Fibroblast of lung (primary cell): ENCODE measurements at places on chromosomes 12 and 14.

DNA sequence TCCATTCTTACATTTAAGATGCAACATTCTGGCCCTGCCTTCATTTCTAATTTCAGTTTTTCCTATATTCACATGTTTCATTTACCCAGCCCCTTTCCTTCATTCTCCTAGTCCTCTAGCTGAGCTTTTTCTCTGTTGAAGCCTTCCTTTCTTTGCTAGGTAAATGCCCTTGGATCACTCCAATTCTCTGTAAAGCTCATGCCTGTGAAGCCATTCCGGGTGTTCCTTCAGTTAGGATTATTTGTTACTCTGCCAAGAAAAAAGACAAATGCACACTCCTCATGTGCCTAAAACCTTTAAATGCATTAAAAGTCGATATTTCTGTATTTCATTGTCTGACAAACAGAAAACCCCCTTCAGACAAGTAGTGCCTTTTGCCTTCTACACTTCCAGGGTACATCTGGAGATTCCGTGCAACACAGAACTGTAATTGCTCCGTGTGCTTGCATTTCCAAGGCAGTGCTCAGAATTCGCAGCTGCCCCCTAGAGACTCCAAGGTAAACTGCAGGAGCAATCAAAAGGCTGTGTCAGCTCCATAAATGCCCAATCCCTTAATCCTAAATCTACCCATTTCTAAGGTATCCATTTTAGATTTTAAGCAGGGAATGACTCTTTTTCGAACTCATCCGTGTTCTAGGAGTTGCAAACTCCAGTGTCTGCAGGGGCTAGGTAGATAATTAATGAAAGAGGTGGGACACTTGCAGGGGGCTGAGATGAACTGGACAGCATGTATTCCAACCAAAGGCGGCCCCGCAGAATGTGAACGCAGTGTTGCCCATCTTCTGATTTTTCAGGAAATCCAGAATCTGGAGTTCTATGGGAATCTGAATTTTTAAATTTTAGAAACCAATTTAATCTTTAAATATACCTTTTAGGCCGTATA is 320.2 kb downstream of the GRIN2B start:
- peak; percentile 36 for DNase-seq

DNA sequence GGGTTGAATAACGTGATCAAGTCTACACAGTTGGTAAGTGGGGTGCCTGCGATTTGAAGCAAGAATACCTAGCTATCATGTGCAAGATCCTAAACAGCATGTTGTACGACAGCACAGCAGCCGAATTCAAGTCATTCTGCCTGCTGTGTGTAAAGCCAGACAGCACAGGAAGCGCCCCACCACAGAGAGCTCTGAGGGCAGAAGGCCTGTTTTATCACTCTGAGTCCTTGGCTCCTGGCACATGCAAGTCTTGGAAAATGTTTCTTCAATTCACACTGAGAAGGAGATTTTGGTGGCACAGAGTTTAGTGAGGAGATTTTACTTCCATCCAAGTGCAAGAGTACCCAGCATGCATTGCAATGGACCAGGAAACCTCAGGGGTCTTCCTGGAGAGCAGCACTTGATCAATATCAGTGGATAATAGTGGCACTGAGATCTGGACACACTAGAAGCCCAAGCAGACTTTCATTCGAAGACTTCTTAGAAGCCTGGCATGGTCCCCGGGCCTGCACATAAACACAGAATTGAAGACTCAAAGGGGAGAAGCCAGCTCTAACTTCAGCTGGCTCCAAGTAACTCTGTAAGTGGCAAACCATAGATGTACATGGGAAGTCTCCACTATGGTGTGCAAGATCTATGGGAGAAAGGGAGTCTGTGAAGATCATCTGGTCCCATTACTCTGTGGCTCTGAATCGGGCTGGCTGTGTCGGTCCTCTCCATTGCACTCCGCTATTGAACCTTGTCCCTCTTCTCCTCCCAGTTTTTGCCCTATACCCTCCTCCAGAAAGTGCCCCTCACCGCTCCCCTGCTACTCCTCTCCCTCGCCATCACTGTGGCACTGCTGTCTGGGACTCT is 1.5 kb upstream of the KRT1 start:
- no peak for DNase-seq

GRCh38 chr14:90773705-90774104 is 42.5 kb downstream of the TTC7B start:
- DNase-seq, result no peak

DNA sequence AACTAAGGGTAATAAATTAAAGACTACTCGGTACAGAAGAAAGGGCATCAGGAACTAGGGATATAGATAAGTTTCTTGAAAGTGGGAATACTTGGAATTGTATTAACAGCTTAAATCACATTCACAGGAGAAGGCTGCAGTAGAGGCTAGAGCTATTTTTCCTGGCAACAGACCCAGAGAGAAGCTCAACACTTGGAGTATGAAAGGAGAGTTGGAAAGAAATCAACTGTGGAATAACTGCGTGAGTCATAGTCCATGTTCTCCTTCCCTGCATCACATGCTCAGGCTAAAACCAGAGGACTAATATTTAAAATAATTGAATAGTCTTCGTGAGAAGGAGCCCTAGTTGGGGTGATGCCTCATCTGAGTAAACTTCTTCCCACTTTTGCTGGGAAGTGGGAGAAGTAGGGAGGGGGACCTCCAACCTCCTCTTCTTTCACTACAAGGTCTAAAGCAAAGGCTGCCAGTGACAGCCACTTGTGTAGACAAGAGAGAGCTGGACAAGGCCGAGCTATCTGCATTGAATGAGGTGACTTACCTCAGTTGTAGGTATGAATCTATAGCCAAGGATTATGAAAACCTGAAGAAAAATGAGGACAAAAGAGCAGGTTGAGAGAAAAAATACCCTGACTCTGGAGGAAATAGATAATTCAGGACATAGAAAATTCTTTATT is 32.7 kb downstream of the DYRK2 start:
- DNase-seq, result peak; percentile 97

GRCh38 chr14:55556929-55557623 is 22.9 kb upstream of the KTN1 start:
- peak; percentile 96 for DNase-seq

DNA sequence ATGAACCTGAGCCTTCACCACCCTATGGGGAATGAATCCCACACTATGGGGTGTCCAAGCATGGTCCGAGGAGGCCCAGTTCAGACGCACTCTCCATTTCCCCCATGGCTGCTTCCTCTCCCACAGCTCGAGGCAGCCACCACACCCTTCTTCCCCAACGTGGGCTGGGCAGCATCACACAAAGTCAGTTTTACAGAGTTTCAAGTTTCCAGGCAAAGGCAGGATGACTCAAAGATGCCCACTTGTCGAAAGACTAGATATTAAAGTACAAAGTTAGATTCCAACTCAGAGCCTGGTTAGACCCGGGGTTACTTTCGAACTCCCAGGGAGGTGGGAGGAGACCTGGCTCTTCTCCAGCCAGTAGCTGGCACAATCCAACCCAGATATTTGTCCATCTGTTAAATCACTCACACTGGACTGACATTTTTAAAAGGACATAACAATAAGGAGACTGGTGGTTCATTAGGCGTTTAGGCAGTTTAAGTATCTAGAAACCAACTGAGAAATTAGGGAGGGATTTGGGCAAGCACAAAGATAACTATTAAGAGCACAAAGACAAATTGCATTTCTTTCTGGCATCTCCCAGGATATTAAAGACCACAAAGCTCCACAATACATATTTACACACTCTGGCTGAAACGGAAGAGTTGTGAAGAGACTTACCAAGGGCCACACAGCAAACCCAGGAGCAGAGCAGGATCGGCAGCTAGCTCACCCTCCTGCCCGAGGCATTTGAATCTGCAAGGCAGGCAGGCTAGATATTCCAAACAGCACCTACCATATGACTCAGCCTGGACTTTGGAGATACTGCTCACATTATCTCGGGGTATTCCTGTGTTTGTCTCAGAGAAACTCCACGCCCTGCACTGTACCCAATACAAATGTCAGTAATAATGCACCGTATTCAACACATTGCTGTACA is 34.8 kb downstream of the TMCC3 start:
- peak; percentile 59 for DNase-seq

DNA sequence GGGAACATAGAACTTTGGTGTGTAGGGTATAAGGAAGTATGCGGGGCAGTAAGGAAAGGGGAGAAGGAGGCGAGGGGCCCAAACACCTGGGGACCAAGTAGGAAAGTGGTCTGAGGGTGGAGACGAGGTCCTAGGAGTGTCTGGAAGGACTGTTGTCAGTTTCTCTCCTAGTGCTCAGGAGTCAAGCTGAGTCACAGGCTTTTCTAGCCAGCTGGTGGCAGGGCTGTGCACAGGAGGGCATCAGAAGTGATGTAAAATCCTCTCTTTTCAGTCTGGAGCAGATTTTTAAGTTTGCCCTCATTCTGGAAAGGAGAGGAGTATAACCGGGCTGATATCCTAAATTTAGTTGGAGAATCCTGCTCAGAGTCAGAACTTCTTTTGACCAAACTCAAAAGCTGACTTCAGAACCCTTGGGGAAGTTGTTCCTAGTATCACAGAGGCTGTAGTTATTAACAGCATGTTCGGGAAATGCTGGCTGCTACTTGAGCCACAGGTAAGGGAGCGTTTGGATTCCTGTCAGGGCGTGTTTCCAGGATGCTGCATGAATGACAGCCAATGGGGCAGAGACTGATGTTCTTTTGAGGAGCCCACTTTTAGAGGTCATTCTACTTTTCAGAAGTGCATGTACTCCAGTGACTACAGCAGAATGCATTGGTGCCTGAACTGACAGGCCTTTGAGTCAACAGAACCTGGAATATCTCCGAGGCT is 19.3 kb downstream of the ZNF664 start:
- no peak for DNase-seq

GRCh38 chr12:66002812-66003211 is 127.7 kb downstream of the LLPH start:
- no peak for DNase-seq

DNA sequence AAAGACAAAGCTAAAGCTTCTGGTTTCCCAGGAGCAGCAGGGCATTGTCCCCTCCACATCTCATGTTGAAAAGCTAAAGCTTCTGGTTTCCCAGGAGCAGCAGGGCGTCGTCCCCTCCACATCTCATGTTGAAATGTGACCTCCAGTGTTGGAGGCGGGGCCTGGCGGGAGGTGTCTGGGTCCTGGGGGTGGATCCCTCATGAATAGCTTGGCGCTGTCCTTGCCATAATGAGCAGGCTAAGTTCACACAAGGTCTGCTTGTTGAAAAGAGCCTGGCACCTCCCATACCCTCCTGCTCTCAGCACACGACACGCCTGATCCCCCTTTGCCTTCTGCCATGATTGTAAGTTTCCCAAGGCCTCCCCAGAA is 123.7 kb downstream of the PIWIL1 start:
- no peak for DNase-seq

GRCh38 chr12:132169376-132169775 is 25.1 kb downstream of the NOC4L start:
- DNase-seq, result no peak

DNA sequence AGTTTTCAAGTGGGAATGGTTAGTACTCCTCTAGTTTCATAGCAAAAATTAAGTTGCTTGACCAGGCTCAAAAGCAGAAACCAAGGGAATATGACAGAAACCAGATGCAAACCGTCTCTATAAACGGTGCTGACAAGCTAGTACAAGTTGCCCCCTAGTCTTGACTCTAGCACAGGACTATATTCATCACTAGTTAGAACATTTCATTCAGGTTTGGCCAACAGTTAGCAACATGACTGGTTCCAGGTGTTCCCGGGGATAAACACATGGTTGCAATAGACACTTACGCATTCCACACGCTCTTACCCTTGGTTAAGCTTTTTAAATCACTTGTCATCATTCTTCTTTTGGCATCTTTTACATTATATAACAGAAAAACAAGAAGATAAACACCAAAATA is 103.6 kb downstream of the SCFD1 start:
- DNase-seq, result no peak

DNA sequence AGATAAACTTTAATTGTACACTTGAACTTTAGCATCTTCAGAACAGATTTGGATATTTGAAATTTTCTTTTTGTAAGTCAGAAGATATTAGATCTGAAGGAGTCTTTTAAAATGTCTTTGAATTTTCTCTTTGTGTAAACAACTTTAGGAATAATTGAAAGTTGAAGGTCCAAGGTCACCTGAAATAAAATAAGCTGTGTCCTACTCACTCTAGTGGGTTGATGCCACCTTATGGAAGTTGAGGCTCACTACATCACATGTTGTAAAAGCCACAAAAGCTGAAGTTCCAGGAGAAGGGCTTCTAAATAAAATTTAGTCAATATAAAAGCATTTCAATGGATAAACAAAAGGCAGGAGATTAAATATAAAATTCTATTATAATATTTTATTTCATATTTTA is 122.0 kb upstream of the ATXN7L3B start:
- DNase-seq, result peak; percentile 14

DNA sequence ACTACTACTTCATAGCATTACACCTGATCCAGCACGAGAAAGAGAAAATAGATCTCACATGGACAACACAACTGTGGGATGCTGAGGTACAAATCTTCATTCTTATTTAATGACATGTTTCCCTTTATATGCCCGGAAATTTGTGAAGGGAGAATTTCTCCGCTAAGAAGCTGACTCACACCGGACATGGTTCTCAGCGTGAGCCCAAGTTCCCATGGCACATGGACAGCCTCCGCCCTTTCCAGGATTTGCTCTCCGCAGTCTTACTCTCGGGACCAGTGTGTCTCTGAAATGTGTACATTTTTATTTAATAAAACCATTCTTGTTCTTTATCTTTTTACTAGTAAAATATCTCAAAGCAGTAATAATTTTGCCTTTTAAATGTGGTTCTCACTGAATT is 1154.8 kb downstream of the TMEM121 start:
- no peak for DNase-seq

- DNase-seq, result no peak
Observed at GRCh38 chr14:61866932-61867920, 105.0 kb downstream of the SNAPC1 start.

- DNase-seq, result no peak
Observed at GRCh38 chr12:8081251-8081920, 688 bp upstream of the NECAP1 start.

DNA sequence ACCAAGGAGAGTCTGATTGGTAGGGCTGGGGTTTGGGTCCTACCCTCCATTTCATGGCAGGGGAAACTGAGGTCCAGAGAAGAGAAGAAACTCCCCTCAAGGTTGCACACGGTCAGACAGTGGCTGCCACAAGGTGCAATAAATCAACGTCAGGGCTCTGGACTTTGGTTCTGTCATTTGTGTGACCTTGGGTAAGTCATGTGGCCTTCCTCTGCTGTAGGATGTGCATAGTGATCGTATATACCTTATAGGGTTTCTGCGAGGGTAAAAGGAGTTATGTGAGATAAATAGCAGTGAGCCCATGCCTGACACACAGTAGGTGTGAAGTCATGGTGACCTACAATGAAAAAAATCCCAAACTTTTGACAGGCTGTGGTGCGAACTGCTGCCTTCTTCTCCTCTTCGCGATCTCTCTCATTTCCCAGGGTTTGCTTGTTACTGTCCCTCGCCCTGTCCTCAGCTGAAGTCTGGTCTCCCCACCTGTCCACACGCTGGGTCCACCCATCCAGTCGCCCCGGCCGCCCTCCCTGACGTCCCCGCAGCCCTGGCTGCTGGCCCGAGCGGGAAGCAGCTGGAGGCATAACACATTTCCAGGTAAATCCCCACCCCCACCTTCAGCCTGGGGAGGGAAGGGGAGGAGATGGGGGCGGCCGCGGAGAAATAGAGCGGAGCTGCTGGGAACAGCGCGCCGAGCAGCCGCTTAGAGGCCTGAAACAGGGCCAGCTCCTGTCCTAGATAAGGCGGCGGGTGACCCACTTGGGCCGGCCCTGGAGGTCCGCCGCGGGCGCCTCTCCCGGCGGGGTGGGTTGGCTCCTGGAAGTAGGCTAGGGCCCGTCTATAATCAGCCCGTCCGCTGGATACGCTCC is 1.8 kb upstream of the FAM222A start:
- DNase-seq, result no peak
